ENCODE measurements at places on chromosomes 2 and 18.

DNA sequence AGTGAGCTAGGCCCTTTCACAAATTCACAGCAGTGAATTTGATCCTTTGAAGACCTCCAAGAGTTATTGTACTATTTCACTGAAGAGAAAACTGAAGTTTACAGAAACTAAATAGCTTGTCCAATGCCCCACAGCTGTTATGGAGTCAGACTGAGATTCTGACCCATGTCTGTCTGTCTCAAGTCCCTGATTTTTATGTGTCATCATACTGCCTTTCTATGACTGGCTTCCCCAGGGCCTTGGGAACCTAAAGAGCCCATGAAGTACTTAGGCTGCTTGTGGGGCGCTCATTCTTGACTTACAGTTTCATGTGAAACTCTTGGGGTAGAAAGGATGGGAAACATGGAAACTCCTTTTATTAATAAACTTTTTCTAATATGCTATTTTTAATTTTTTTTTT lies 107.7 kb downstream of the ATL2 start:
- no peak for DNase-seq

- DNase-seq = peak; percentile 6
Observed at GRCh38 chr2:2328848-2329247, 2.2 kb downstream of the MYT1L start.

- peak; percentile 36 for DNase-seq
Observed at GRCh38 chr18:79394534-79395307, 1.0 kb upstream of the NFATC1 start.

DNA sequence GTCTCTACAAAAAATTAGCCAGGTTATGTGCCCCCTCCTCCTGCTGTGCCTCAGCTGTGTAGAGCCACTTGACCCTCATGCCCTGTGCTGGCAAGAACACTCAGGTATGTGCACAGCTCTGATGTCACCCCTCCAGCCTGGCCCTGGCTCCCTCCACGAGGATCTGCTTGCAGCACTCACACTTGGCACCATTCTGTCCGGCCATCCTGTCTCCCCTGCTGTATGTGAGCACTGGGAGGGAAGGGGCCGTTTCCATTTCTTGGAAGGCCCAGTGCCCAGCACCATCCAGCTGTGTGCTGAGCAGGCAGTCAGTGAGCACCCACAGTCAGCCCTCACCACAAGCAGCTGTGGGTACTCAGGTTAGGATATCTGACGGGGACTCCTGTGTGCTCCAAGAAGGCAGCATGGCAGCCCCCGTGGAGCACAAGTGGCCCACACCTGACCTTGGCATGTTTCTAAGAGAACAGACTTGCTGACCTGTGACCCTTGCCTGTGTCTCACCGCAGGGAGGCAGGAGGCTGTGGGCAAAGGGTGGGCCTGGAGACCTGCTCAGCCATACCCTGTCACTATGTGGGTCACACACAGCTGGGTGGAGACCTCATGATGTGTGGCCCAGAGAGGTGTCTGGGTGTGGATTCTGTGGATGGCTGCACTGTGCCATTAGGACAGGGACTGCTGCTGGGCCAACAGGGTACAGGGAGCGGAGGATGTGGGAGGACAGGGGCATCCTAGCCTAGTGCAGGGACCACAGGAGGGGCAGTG lies 31.5 kb downstream of the USP34 start:
- no peak for DNase-seq

GRCh38 chr2:12448846-12449505 lies 267.8 kb upstream of the TRIB2 start:
- peak; percentile 76 for DNase-seq

DNA sequence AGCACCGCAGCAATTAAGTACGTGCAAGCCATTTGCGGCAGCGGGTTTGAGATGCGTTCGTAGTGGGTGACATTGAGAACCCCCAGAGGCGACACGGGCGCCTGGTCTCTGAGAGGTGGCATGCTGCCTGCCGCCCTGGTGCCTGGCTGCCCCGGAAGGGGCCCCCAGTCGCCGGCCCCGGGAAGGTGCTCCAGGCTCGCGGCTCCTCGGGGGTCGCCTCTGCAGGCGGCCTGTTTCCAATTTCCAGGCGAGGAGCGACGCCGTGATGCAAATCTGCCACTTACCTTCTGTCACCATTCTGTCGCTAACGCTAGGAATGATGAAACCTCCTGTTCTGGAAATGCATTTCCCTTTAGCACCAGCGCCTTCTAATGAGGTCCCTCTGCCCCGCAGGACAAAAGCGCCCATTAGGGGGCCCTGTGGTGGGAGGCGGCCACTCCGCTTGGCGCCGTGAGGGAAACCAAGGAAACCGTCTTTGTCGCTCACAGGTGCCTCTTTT lies 13.0 kb downstream of the KIF5C start:
- no peak for DNase-seq

DNA sequence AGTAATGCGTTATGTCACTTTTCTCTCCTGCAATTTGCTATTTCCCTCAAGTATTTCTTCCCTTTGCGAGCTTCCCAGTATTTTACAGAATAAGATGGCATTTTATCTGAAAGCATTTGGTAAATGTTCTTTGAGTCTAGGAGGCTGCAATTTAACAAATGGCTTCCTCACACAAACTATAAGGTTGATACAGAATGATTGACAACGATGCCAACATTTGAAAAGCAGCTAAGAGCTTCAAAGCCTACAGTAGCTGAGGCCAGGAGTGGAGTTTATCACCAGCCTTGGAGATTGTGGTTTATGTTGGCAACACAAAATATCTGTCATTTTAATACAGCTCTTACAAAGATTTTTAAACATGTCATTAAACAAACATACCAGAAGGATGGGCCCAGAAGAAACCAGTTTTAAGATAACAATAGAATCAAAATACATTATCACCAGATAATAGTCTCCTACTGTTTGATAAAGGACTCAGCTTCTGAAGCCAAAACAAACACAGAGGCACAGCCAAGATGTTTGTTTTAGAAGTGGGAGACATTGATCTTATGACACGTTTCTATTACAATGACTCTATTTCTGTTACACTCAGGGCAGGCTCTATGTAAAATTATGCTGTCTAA lies 711.4 kb upstream of the ACVR2A start:
- DNase-seq = no peak

All from suppressor macrophage (primary cell).